ENCODE measurements at places on chromosomes 7 and 10.
A peak's percentile ranks its signal among the peaks of the same experiment; 100 is the strongest.

- DNase-seq: no peak
Observed at GRCh38 chr7:94595717-94596116, 60.2 kb downstream of the SGCE start.

DNA sequence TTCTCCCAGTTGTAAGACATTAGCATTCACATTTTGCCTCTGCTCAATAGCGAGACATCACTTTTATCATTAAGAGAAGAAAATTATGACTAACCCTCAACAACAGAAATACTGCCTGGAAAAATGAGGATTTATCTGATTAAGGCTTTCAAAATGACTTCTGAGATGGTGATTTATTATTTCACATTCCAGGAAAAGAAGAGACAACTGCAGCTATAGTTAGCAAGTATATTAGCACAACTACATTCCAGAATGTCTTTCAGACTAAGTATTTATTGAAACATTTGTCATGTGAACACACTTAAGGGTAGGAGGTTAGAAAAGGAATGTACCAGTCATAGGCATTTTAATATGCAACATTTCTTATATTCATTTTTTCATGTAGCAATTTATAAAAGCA lies 162.0 kb downstream of the IQUB start:
- DNase-seq: no peak

GRCh38 chr7:87476179-87476557 lies 688 bp upstream of the ABCB4 start:
- DNase-seq: no peak

GRCh38 chr7:1725766-1726630 lies 55.9 kb downstream of the ELFN1 start:
- no peak for DNase-seq

- no peak for DNase-seq
Observed at GRCh38 chr7:87199700-87200450, 19.7 kb downstream of the TMEM243 start.

- no peak for DNase-seq
Observed at GRCh38 chr10:3180355-3181025, 7.9 kb upstream of the PITRM1 start.

GRCh38 chr10:102660888-102661657 lies 16.8 kb downstream of the TRIM8 start:
- DNase-seq: peak; percentile 76

- DNase-seq: no peak
Observed at GRCh38 chr7:158016180-158017097, 571.2 kb downstream of the PTPRN2 start.

- DNase-seq: no peak
Observed at GRCh38 chr10:12235796-12236195, 39.8 kb downstream of the CDC123 start.

GRCh38 chr7:2978408-2978807 lies 65.3 kb downstream of the CARD11 start:
- peak; percentile 93 for DNase-seq

DNA sequence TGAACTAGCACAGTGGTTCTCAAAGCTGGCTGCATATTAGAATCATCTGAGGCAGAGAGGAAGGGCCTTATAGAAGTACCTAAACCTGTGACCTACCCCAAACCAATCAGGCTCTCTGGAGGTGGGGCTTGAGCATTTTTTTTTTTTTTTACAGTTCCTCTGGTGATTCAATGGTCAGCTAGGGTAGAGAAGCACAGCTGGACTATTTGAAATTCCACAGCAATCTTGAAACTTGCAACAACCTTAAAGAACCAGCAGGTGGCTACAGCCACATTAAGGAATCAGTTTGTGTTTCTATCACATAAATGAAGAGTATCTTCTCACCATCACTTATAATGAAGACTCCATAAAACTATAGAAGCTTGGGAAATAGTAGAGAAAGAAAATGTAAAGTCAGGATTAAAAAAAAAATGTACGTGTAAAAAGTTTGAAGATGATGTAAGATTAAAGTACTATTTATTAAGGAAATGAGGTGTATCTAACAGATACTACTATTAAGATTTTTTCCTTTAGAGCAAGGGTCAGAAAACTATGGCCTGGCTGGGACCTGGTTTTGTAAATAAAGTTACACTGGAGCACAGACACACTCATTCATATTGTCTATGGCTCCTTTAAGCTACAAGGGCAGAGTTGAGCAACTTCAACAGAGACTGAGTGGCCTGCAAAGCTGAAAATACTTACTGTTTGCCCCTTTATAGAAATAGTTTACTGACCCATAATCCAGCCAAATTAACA lies 3.8 kb downstream of the RTKN2 start:
- no peak for DNase-seq

- no peak for DNase-seq
Observed at GRCh38 chr10:117334066-117334465, 41.2 kb downstream of the PDZD8 start.

DNA sequence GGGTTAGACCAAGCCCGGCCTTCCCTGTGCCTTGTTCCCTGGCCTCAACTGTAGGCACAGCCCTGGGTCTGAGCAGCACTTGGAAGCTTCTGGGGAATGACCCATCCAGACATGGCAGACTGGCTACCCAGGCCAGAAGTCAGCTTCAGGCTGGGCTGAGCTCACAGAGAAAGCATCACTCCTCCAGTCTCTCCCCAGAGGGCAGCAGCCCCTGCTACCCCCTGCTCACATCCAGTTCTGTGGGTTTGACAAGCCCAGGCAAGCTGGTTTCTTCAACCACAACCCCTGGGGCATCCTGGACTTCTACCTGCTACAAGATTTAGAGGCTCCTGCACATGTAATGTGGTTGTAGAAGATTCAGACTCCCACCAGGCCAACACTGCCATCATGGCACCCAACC lies 9.0 kb downstream of the C10orf71 start:
- DNase-seq: no peak

DNA sequence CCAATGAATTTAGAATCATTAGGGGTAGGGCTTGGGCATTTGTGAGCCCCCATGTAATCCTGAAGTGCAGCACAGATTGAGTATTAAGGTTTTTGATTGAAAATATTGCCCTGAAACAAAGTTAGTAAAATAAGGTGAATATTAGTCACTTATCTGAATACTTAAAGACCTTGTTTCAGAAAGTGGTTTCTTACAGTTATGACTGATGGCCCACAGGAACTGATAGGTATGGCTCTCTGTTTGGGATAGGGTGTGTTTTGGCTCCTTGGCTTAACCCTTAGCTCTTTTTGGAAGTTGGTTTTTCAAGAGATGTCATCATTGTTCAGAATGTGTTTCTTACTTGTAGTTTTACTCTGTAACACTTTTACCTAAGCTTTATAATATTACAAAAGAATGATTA lies 34.8 kb downstream of the MDFIC start:
- no peak for DNase-seq

DNA sequence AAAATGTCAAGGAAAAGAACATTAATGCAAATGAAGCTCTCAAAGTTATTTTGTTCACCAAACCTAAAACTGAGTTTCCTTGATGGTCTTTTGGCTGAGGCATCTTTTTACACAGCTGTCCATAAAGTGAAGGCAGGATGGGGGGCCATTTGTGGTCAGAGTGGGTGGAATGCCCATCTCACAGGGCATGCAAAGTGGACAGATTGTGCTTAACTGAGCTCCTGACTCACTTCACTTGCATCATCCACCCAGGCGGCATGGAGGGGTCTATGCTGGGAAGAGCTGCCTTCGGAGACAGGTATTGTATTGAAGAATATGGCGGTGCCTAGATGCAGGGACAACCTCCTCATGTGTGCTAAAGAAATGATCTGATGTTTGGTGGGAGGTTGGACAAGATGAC lies 905.3 kb downstream of the KCNMA1 start:
- no peak for DNase-seq

GRCh38 chr7:70132226-70132851 lies 534.1 kb downstream of the AUTS2 start:
- DNase-seq: no peak

Data from stimulated activated CD4-positive, alpha-beta T cell treated with anti-CD3 and anti-CD28 coated beads, Interleukin-2, amount 100 ng/mL, for 24 hours (primary cell).